Lower lobe of right lung (tissue), 2 donors: ENCODE measurements at places on chromosomes 6 and 20.
A peak's percentile ranks its signal among the peaks of the same experiment; 100 is the strongest.

DNA sequence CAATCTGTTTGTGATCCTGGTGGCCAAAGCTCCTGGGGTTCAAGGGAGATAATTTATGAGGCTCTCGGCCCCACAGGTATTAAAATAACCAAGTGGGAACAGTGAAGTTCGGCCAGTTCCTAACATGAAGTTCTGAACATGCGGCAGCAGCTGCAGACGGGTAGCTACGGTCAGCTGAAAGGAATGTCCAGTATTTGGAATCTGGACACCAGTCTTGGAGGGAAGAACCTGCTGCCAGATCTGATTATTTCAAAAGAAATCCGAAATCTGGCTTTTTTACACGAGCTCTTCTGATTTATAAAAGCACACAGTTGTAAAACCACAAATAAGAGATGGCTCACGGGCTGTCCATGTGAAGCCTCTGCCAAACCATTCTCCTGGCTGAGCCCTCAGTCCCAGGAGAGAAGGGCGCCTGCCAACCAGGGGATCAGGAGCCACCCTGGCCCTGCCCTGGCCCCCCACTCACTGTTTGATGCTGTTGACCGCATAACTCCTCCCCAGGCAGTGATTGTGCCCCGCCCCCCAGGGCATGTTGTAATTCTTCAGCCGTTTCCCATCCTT lies 28.2 kb upstream of the KCNB1 start:
- DNase-seq = no peak

DNA sequence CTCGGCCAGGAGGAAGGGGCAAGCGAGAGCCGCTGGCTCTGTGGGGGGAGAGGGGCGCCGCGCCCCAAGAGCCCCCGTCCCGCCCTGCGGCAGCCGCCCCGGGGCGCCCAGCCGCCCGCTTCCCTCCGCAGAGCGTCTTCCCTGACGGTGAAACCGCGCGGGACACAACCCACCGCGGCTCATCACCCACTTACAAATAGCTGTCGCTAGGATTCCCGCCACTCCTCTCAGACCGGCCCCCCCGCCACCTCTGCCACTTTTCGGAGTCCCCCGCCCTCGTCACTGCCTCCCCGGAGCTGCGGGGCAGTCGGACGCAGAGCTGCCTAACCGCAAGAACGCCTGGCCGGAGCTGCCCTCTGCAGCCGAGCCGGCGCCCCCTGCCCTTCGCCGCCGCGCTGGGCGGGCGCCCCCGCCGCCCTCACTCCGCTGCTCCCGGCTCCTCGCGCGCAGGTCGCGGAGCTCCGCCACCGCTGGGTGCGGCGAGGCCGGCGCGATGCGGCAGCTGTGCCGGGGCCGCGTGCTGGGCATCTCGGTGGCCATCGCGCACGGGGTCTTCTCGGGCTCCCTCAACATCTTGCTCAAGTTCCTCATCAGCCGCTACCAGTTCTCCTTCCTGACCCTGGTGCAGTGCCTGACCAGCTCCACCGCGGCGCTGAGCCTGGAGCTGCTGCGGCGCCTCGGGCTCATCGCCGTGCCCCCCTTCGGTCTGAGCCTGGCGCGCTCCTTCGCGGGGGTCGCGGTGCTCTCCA lies at the start of gene SLC35D3:
TSS of gene SLC35D3 (plus strand) at position 366 of the 749 bp plus-strand sequence. CDS start at position 494, 128 bp downstream.
- DNase-seq = peak; percentile 56

GRCh38 chr20:382291-383115 lies 1.9 kb downstream of the TRIB3 start:
- no peak for DNase-seq

GRCh38 chr6:15287670-15288375 lies 42.0 kb downstream of the JARID2 start:
- DNase-seq = no peak

DNA sequence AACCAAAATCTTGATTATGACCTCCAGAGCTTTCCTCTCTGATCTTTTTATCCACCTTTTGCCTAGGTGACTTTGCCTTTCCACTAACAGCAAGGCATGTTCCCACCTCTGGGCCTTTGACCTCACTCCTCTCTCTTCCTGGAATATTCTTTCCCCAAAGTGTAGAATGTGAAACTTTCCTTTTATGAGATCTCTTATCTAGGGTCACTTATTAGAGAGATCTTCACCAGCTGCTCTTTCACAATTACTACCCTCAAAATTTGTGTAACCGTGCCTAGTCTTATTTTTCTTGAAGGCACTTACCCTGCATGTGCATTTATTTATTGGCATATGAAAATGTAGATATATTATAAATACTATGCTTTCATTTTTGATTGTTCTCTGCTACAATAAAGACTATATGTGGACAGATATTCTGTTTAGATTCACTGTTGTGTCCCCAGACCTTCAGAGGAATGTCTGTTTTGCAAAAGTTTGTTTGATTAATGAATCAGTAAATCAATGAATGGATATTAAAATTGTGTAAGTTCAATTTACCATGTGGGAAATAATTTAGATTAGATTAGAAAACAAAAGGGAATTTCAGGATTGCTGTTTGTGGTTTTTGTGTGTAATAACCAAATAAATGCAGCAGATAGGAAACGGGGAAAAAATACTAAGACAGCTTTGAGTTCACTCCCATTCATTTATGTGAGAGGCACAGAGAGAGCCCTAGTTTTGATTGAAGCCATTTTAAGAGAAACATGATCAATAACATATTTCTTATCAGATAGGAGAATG lies 207.0 kb downstream of the ADGB start:
- DNase-seq = no peak

- DNase-seq = no peak
These were observed 90.5 kb upstream of the VGLL2 start for GRCh38 chr6:117174835-117175360.

- DNase-seq = no peak
These were observed 252.3 kb downstream of the LY86 start for GRCh38 chr6:6840831-6841291.

DNA sequence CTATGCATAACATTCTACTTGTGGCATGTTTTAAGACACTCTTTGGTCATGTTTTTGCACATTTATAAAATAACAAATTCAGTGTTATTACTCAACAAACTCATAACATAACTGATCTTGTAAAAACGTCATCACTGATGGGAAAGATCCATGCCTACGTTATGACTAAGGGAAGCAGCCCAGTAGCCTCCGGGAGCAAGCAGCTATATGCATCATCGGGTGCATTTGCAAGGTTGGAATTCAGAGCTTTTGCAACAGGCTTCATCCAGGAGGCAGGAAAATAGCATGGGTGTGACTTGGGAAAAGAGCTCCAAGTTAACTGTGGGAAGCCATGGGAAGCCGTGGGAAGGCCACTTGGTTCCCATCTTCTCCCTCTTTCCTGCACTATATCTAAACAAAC lies 271.6 kb upstream of the SGK1 start:
- no peak for DNase-seq

- DNase-seq = no peak
These were observed 45.0 kb downstream of the LYRM4 start for GRCh38 chr6:5215799-5216198.
